ENCODE measurements at places on chromosomes 4 and X.

DNA sequence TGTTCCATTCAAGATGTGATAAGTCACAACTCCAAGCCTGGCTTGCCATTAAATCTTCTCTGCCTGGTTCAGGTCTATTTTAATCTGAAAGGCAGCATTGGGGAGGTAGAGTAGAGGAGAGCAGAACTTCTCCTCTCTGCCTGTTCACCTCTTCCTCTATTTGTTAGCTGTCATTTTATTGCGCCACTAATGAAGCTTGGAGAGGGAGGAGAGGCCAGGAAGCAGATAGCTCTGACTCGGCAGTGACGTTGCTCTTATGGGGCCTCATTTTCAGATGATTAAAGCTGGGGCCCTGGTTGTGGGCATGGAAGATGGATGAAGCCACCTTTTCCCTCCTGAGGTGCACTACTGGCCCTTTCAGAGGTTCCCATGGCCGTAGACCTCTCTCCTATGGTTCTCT is 207.3 kb downstream of the MID1IP1 start:
- no peak for DNase-seq

GRCh38 chr4:125758438-125758837 is 443.7 kb downstream of the FAT4 start:
- DNase-seq, result no peak

DNA sequence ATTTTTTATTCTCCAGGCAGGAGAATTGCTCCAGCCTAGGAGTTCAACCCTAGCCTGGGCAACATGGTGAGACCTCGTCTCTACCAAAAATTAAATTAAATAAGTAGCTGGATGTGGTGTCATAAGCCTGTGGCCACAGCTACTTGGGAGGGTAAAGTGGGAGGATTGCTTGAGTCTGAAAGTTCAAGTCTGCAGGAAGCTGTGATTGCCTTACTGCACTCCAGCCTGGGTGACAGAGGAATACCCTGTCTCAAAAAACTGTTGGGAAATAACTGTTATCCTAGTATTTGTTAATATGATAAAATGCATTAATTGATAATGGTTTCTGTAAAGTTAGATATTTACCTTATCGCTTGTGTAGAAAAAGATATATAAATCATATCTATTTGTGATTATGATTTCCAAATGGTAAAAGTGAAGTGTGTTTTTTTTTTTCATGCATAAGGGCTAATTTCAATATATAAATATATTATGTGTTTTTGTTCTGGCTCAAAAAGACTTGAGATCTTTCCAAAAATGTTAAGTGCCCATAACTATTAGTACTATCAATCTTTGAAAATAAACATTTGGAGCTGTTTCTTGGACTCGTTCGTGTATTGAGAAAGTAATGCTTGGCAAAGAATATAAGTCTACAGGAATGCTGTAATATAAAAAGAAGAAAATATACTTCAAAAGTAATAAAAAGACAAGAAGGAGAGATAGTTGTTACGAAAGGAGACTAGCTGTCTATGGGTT is 396.6 kb downstream of the ADGRL3 start:
- DNase-seq, result no peak

DNA sequence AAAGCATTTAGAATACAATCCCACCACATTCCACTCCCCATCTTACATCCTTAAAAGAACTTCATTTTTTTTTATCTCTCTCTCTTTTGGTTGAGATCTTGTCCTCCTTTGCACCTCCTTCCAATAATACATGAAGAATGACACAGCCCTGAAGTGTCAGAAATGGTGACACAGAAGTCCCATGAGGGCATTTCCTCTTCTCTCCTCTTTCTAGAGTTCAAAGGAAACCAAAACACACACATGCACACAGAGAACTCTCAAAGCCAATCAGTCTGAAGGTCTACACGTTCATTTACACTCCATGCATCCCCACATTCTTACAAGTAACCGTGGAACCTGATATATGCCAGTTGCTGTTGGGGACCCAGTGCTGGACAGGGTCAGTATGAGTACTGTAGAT is 450.7 kb downstream of the HNRNPD start:
- DNase-seq, result no peak

GRCh38 chr4:99762728-99763127 is 53.9 kb upstream of the DAPP1 start:
- DNase-seq, result no peak
